ENCODE measurements at places on chromosomes 16 and 17.

GRCh38 chr17:71032746-71033273 is 863.5 kb downstream of the KCNJ2 start:
- no peak for DNase-seq

- no peak for DNase-seq
These were observed 204.8 kb upstream of the CHMP6 start for GRCh38 chr17:80786887-80787286.

DNA sequence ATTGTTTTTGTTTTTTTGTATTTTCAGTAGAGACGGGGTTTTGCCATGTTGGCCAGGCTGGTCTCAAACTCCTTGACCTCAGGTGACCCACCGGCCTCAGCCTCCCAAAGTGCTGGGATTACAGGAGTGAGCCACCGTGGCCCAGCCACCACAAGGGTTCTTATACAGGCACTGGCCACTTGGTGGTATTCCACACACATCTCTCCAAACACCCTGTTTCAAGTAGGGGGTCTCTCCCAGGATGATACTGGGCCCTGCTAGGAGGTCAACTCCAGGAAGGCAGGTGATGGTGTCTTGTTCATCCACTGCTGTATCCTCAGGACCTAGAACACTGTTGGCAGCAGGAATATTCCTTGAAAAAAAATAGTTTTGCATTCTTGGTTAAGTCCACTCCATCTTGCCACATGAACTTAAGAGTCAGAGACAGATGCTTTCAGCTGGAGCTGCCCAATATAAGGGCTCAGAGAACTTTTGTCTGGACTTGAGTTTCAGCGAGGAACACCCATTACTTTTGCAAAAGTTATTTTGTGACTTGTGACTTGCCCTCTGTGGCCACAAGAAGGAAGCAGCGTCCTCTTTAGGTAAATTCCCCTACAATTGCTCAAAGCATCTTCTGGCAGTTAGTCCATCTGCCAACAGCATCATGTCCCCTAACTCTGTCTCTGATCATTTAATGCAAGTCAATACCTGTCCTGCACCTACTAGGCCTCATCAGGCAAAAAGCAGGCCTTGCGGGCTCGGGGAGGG is 7.4 kb upstream of the EEF2K start:
- no peak for DNase-seq

DNA sequence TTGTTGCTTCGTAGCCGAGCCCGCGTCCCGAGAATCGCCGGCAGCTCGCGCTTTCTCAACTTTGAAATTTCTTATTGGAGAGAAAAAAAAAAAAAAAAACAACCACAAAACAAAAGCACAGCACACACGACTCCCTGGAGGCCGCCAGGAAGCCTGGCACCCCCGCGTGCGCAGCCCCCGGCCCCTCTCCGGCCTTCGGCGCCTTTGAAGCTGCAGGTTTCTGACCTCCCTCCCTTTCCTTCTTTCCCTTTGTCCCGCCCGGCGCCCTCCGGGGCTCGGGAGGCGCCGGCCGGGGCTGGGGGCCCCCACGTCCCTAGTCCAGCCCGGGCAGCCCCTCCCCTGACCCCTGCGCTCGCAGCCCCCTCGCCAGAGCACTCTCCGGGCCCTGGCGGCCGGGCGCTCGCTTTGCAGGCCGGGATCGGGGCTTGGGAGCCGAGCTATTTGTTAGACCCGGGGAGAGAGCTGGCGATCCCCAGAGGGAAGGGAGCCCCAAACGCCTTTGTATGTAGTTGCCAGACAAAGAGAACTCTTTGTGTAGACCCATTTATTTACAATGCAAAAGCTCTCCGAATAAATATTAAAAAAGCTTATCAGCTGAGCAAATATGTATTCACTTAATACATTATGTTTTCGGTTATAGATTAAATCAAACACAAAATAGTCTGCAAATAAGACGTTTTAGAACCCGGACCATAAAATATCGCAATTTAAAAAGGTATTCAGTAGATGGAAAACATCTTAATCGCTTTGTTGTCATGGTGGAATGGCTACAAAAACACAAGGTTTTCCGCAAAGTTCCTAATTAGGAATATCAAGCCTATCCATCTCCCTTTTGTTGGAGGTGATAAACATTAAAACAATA is 2.3 kb downstream of the BAHCC1 start:
- no peak for DNase-seq

All from effector CD4-positive, alpha-beta T cell (primary cell).